AG10803 (cell line): ENCODE measurements at places on chromosomes 2 and 18.

- DNase-seq = no peak
Measured at GRCh38 chr2:55114597-55114996, 64.3 kb upstream of the RTN4 start.

DNA sequence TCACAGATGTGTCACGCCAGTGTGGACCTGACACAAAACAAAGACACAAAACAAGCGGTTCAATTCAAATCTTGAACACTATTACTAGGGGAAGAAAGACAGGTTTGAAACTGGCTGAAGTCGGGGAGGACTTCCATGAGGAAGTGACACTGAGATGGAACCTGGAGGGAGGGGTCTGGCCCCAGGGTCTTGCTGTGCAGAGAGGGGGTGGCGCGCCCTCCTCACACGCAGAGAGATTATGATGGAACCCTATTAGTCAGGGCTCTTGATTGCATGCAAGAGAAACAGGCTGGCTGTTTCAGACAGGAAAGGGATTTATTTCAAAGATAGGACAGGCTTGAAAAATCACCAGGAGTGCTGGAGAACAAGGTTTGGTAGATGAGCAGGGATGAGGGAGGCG, 363.6 kb upstream of the HS6ST1 start:
- no peak for DNase-seq

DNA sequence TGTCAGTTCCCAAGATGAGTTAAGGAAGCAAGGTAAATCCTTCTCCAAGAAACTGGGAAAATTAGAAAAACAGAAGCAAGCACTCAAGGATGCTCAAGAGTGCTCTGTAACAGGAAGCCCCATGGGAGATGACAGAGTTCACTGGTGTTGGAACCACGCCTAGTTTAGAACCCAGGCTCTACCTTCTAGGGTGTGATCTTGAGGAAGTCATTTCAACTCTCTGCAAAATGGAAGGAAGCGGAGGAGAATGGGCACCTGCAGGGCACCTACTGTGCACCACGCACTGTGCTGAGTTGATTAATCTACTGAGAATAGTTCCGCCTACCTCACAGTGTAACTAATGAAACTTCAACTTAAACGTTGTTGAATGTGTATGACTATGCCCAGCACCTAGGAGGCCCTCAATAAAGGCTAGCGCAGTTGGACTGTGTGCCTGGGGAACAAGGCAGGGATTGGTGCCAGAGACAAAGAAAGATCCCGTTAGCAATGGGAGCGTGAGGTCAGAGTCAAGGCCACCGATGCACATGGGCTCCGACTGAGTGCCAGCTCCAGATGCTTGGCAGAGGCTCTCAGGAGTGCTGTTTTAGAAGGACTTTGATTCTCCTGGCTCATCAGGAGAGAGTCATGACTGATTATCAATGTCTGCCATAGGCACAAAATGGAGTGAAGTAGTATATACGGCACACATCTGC, 93.7 kb downstream of the MAPK4 start:
- no peak for DNase-seq

GRCh38 chr2:237869343-237870102, 10.1 kb downstream of the RAMP1 start:
- no peak for DNase-seq

GRCh38 chr2:103268841-103269498, 507.1 kb downstream of the TMEM182 start:
- no peak for DNase-seq

DNA sequence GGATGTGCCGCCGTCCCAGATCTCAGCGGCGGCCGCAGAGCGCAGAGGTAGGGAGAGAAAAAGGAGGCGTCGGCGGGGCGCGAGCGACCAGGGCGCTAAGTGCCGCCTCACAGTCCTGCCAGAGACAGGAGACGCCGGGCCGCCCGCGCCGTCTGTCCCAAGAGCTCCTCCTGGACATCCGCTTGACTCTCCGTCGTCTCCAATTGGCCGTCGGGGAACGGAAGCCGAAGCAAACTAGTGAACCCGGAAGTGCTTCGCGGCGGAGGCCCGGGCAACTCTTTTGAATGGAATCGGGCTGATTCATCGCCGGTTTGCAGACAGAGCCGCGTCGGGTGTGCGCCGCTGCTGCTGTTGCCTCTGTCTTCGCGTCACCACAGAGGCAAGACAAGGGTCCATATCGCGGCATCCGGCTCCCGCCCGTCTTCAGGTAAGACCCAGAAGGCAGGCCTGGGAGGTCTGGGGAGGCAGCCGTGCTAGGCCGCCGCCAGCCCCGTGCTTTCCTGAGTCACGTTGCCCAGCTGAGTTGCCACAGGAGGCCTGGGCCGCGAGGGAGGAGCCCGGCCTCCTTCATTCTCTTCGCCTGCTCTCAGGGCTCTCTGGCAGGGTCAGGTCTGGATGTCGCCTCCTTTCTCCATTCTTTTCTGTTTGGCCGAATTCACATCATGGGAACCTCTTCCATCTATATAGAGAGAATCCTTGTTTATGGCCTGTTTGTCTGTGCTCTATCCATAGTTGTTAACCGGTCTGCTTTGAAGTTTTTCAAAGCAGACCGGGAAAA, at the start of gene PSMD14:
PSMD14 (plus strand) TSS at position 248 of the 778 bp plus-strand sequence. CDS start 10,401 bp downstream, outside the sequence.
- peak; percentile 93 for DNase-seq

DNA sequence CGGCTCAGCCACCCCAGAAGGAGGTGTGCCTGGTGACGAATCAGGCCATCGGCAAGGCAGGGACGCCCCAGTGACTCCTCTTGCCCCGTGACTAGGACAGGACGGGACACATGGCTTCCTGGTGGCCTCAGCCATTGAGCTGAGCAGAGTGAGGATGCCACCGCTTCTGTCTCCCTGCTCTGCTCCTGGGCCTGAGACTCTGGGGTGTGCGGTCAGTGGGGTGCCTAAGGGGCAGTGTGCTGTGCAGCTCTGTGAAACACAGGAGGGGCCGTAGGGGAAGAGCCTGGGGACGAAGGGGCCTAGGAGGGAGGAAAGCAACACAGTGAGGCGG, 24.3 kb downstream of the IGFBP5 start:
- no peak for DNase-seq

- DNase-seq = no peak
Measured at GRCh38 chr2:129347486-129348217, 631.8 kb upstream of the RAB6C start.

DNA sequence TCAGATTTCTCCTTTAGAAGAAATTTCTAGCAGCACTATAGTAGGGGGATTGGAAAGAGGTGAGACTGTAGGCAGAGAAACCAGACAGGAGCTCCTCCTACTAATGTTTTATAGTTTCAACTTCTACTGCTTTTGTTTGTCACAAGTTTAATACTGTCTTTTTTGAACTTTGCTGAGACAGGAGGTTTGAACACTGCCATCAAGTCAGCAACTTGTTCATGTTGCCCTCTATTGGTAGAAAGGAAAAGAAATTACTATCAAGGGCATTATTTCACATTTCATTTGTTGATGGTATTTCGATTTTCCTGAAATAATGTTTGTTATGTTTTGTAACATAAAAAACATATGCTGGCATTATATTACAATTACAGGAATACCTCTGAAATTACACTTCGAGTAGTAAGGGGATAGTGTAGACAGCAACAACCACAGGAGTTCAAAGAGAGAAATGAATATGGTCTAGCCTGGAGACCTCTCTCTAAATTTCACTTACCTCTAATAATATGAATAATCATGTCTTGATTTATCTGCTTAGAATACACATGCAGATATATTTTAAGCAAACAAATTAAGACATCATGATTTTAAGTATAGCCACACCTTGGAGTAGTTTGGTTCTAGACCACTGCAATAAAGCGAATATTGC, 12.4 kb upstream of the CCDC88A start:
- peak; percentile 55 for DNase-seq

DNA sequence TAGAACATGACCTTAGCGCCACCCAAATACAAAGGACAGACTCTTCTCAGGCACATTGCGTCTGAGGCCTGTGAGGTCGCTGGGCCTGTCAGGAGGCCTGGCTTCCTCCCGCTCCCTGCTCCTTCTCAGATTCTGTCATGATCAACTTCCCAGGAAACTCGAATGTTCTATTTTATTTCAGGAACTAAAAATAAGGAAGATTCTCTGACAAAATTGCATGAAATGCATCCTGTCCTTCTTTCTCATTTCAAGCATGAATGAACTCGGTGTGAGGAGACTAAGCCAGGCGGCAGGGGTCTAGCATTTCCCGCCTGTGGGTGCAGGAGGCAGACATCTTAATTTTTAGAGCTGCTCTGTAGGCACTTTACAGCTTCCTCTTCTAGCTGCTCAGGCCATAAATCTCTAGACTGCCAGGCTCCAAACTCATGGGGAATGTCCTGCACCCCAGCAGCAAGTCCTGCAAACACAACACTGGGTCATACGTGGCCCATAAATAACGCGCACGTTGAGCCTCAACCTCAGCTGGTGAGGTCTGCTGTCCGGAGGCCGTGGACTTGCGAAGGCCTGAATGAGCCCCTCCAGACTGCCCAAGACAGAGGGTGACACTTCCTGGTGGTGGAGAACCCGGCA, 109.7 kb upstream of the ZNF236 start:
- no peak for DNase-seq

- peak; percentile 6 for DNase-seq
Measured at GRCh38 chr2:148122788-148123187, 101.9 kb downstream of the MBD5 start.

DNA sequence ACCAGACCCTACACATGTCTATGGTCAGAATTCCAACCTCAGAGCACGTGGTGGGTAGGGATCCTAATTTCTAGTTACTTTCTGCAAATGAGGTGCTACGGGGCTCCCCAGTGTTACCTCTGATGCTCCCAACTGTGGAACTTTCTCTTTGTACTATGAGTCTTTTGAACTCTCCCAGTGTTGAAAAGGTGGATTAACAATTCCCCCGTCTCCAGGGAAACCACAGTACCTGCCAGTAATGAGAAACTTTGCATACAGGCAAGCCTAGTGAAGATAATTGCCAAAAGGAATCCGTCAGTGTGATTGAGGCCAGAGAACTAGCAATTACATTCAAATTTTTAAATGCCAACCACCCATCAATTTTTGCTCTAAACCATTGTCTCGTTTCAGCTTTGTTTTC, 129.0 kb upstream of the FOSL2 start:
- DNase-seq = no peak

DNA sequence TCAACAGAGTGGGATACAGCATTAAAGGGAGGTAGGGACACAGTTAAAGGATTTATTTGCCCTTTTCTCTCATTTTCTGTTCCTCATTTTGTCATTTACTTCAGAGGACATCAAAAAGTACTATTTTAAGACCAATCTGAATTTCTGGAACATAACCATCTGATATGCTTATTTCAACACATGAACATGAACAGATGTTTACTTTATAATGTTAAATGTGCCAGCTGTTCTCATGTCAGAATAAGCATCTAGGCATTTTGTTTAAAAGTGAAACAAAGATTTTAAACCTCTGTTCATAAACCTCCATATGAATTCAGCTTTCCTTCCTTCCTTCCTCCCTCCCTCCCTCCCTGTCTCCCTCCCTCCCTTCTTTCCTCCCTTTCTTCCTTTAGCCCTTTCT, 677.7 kb downstream of the CNTNAP5 start:
- no peak for DNase-seq

GRCh38 chr2:112335600-112335999, 60.2 kb downstream of the ZC3H6 start:
- no peak for DNase-seq

GRCh38 chr18:5515011-5515784, 28.6 kb downstream of the EPB41L3 start:
- DNase-seq = no peak

DNA sequence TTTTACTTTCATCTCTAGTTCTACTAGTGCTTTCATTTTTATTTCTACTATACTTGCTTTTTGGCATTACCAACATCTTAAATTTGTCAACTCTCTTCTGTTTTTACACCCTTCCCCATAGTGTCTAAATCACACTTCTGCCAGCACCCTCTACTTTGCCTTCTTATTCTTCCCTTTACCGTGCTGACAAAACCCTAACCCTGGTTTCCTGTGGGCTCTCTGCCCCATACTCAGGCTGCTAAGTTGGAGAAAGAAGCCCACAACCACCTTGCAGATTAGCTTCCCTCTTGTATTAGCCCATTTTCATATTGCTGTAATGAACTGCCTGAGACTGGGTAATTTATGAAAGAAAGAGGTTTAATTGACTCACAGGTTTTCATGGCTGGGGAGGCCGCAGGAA, 24.8 kb downstream of the GIGYF2 start:
- no peak for DNase-seq

GRCh38 chr18:47930199-47930930, at the start of gene SMAD2:
Gene SMAD2, minus strand, starts transcription at chr18:47930659. Its CDS starts 33,903 bp downstream, at chr18:47896756.
- peak; percentile 70 for DNase-seq

GRCh38 chr18:78999939-79000338, 20.3 kb downstream of the SALL3 start:
- no peak for DNase-seq

- DNase-seq = no peak
Measured at GRCh38 chr2:4914551-4914950, 777.6 kb upstream of the SOX11 start.

GRCh38 chr2:169486487-169486886, 7.2 kb downstream of the BBS5 start:
- DNase-seq = no peak

GRCh38 chr18:62784338-62784965, 69.1 kb downstream of the PHLPP1 start:
- no peak for DNase-seq

DNA sequence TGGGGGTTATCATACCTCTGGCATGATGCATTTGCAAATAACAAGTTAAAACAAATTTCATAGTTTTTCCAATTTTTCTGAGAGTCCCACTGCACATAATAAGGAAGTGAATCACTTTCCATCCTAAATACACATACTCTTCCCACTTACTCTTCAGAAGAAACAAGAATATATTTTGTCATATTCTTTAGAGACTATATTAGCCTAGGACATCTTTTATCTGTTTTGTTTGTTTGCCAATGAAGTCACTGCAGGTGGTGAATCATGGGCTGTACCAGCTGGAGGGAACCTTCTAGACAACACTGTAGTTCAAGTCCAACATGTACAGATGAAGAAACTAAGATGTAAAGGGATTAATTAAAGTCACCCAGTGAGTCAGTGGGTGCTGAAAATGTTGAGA, 116.8 kb downstream of the XIRP2 start:
- DNase-seq = no peak

- peak; percentile 80 for DNase-seq
Measured at GRCh38 chr2:212021947-212022346, 516.7 kb downstream of the ERBB4 start.

- peak; percentile 62 for DNase-seq
Measured at GRCh38 chr2:71100195-71100964, 29.6 kb downstream of the MCEE start.

GRCh38 chr2:17748745-17749144, 4.9 kb downstream of the SMC6 start:
- no peak for DNase-seq

DNA sequence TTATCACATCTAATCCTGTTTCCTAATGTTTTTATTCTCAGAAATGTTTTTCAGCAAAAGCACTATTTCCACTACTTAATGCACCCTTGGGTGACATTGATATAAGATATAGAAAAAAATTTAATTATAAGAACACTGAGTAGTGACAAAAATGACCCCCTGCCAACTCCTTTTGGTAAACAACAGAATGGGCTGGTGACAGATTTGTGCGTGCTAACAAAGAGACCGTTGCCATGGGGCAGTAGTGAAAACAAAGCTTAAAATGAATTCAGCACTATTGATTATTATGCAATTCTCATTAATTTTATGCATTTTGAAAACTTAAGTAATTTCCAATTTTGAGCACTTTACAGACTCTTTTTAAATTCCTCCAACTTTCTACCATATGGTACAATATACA, 33.1 kb downstream of the RDH14 start:
- no peak for DNase-seq
